Endodermal cell (in vitro differentiated cells): ENCODE measurements at places on chromosomes 5 and 9. TPM values are rescaled to one million over a fixed set of nuclear protein-coding genes. Genes with fewer than 3 reads are reported as not detected.

DNA sequence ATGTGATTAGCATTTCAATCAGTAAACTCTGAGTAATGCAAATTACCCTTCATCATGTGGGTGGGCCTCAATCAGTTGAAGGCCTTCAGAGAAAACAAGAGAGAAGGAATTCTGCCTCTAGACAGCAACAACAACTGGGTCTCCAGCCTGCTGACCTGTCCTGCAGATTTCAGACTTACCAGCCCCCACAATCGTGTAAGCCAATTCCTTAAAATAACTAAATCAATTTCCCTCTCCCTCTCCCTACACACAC, 41.7 kb upstream of the FBXW11 start:
- H3K27ac ChIP-seq, result no peak overlapping the region
- H3K27me3 ChIP-seq, result no peaks in the 10 kb centered on the region
- H3K4me3 ChIP-seq, result no peak overlapping the region
- no peak for DNase-seq

- H3K27me3 ChIP-seq, result no peaks in the 10 kb centered on the region
- no peaks in the 10 kb centered on the region for H3K4me1 ChIP-seq
- H3K4me3 ChIP-seq, result no peak overlapping the region
- no peak overlapping the region for H3K27ac ChIP-seq
These were observed 25.8 kb upstream of the HMCN2 start for GRCh38 chr9:130239741-130240241.

DNA sequence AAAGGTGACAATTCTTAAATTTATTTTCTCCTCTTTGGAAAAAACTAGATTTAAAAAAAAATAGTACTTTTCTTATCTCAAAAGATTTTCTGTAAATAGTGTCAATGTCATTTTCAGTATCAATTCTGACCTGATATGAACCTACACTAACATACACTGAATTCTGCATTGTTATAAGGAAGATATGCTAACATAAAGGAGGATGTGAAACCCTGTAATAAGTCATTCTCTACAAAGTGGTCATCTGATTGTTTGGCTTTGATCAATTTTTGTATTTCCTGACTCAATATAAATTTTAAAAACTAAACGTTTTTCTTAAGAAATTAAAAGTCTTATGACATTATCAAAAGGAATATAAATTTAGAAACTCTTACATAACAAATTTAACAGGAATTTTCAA, 233.6 kb upstream of the EDIL3 start:
- DNase-seq, result no peak
- H3K4me1 ChIP-seq, result no peaks in the 10 kb centered on the region
- H3K27me3 ChIP-seq, result no peaks in the 10 kb centered on the region

CTXN3 gene
- not detected in 3 replicates for total RNA-seq

CNTNAP3B gene
- total RNA-seq, result 2.7 to 4.7 TPM (median 3.9 TPM) in 3 replicates

DNA sequence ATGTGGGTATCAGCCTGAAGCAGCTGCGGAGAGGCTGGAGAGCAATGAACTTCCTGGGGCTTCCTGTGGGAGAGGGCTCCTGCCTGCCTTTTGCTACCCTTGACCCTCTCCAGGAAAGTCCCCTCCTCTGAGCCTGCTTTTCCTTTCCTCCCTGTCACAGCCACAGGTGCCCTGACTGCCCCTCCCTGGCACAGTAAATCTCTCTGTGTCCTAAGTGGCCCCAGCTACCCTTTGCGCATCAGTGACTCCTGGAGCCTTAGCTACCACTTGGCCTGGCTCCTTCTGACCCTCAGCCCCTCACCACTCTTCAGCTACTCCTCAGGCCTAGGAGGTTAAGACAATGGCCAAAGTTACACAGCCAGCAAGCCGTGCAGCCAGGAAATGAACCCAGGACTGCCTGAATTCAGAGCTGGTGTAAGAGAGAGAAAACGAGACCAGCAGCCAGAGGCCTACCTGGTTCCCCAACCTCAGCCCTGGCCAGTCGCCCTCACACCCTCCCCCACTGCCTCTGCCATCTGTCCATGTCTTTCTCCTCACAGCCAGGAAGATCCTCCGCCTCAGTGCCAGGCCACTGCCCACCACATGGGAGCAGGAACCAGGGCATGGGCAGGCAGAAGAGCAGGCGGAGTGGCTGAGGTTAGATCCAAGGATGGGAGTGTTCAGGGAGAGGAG, 18.6 kb downstream of the CNTFR start:
- no peaks in the 10 kb centered on the region for H3K36me3 ChIP-seq
- H3K4me3 ChIP-seq, result no peak overlapping the region
- peak overlapping the region; percentile 66 for H3K27ac ChIP-seq
- no peak for DNase-seq

- peaks cover 19% of the 10 kb centered on the region for H3K4me1 ChIP-seq
- no peak for DNase-seq
- no peaks in the 10 kb centered on the region for H3K27me3 ChIP-seq
- no peak overlapping the region for H3K4me3 ChIP-seq
- peak overlapping the region; percentile 91 for H3K27ac ChIP-seq
- H3K36me3 ChIP-seq, result peaks cover 74% of the 10 kb centered on the region
These were observed 126.1 kb upstream of the RETREG1 start for GRCh38 chr5:16742938-16743337.

- H3K36me3 ChIP-seq, result no peaks in the 10 kb centered on the region
- peaks cover 8% of the 10 kb centered on the region for H3K27me3 ChIP-seq
- DNase-seq, result no peak
- peak overlapping the region; percentile 90 for H3K4me3 ChIP-seq
- no peaks in the 10 kb centered on the region for H3K4me1 ChIP-seq
These were observed 876 bp upstream of the JAK2 start for GRCh38 chr9:4984171-4984620.

DNA sequence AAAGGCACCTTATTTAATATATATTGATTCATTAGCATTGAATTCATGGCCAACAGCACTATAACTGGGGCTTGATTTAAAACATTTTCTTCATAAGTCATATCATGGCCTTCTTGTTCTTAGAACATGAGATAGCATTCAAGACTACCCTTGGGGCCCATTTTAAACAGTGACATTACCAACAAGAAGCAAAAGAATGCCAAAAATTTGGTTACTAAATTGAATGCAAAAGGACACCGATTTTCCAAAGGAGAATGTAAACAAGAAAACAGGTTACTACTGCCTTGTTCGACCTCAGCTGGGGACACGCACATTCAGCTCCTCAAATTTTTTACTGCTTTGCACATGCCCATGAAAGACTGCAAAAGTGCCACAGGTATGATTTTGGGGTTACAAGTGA, 219.4 kb upstream of the TLE4 start:
- no peak for DNase-seq
- no peaks in the 10 kb centered on the region for H3K4me1 ChIP-seq
- no peak overlapping the region for H3K27ac ChIP-seq
- H3K36me3 ChIP-seq, result no peaks in the 10 kb centered on the region

DNA sequence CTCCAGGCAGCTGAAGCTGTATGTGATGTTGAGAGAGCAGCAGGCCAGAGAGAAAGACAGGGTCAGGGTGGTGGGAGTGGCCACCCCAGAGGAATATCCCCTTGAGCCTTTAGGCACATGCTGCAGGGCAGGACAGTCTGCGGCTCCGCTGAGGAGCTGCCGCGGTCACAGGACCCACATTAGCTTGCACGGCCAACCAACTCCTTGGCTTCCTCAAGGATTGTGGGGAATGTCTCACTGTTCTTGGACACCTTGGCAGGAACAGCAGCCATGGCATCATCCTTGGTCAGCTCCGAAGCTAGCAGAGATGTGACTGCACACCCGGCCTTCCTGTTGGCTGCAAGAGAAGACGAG, 27.8 kb downstream of the PCDHGC5 start:
- no peak overlapping the region for H3K27ac ChIP-seq
- H3K27me3 ChIP-seq, result no peaks in the 10 kb centered on the region
- H3K4me3 ChIP-seq, result no peak overlapping the region
- peaks cover 69% of the 10 kb centered on the region for H3K36me3 ChIP-seq
- no peak for DNase-seq
- H3K4me1 ChIP-seq, result peaks cover 15% of the 10 kb centered on the region

GRCh38 chr9:70484232-70485130, 70.0 kb upstream of the KLF9 start:
- no peaks in the 10 kb centered on the region for H3K36me3 ChIP-seq
- no peak overlapping the region for H3K27ac ChIP-seq
- no peak overlapping the region for H3K4me3 ChIP-seq
- H3K27me3 ChIP-seq, result no peaks in the 10 kb centered on the region

GRCh38 chr5:124544366-124545055, 201.9 kb downstream of the ZNF608 start:
- no peak for DNase-seq
- no peaks in the 10 kb centered on the region for H3K36me3 ChIP-seq
- no peak overlapping the region for H3K27ac ChIP-seq
- no peaks in the 10 kb centered on the region for H3K27me3 ChIP-seq
- peaks cover 7% of the 10 kb centered on the region for H3K4me1 ChIP-seq

DNA sequence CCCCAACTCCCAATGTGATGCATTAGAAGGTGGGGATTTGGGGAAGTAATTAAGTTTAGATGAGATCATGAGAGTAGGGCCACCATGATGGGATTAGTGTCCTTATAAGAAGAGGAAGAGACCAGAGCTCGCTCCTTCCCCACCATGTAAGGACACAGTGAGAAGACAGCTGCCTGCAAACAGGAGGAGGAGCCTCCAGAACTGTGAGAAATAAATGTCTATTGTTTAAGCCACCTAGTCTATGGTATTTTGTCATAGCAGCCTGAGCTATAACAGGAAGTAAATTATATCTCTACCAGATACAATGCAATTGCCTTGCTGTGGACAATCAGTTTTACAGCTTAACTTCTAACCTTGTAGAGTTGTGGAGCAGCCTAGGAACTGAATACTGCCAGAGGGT, 58.0 kb downstream of the ANKRD33B start:
- H3K27ac ChIP-seq, result no peak overlapping the region
- H3K27me3 ChIP-seq, result no peaks in the 10 kb centered on the region
- DNase-seq, result no peak

- no peak for DNase-seq
- peaks cover 5% of the 10 kb centered on the region for H3K4me1 ChIP-seq
These were observed 215.5 kb upstream of the TMEM161B start for GRCh38 chr5:88483964-88484672.

- H3K27me3 ChIP-seq, result peaks cover 45% of the 10 kb centered on the region
- no peak overlapping the region for H3K4me3 ChIP-seq
- H3K27ac ChIP-seq, result no peak overlapping the region
- H3K36me3 ChIP-seq, result no peaks in the 10 kb centered on the region
- no peak for DNase-seq
- H3K4me1 ChIP-seq, result no peaks in the 10 kb centered on the region
These were observed 363.4 kb downstream of the EBF1 start for GRCh38 chr5:158736150-158736870.
